ENCODE measurements at places on chromosomes 3 and 15.

GRCh38 chr3:134406331-134407238 lies 32.3 kb upstream of the AMOTL2 start:
- DNase-seq, result no peak

GRCh38 chr15:36178303-36178633 lies 401.2 kb upstream of the CDIN1 start:
- DNase-seq, result no peak

- DNase-seq, result no peak
These were observed 23.3 kb upstream of the ATP1B3 start for GRCh38 chr3:141853081-141853601.

- DNase-seq, result no peak
These were observed 325 bp downstream of the ALCAM start for GRCh38 chr3:105367063-105367405.

DNA sequence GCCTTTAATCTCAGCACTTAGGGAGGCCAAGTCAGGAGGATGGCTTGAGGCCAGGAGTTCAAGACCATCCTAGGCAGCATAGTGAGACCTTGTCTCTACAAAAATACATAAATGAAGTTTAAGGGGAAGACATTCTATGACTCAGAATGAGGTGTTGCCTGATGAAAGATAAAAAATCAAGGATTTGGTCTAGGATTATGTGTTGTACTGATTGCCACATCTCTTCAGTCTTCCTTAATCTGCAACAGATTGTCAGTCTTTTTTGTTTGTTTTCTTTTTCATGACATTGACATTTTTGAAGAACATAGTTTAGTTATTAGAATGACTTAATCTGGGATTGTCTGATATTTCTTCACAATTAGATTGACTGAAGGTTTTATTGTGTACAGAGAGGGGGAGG lies 26.3 kb upstream of the DPPA4 start:
- DNase-seq, result no peak
